ENCODE measurements at places on chromosomes 11 and 22.

GRCh38 chr11:45896422-45896984, 10.6 kb downstream of the FREY1 start:
- no peak for DNase-seq

DNA sequence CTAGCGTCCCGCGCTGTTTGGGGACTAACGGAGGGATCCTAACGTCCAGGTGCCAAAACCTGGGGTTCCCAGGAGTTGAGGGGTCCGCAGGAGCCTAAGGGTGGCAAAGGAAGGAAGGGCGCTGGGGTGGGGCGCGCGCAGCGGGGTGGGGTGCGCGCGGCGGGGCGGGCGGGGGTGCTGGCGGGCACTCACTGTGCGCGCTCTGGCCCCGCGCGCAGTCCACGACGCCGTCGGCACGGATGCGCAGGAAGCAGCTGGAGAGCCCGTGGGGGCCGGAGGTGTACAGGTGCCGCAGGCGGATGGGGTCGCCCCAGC, 412 bp downstream of the FGF19 start:
- no peak for DNase-seq

- DNase-seq = no peak
Observed at GRCh38 chr11:66335531-66336233, 552 bp downstream of the RIN1 start.

DNA sequence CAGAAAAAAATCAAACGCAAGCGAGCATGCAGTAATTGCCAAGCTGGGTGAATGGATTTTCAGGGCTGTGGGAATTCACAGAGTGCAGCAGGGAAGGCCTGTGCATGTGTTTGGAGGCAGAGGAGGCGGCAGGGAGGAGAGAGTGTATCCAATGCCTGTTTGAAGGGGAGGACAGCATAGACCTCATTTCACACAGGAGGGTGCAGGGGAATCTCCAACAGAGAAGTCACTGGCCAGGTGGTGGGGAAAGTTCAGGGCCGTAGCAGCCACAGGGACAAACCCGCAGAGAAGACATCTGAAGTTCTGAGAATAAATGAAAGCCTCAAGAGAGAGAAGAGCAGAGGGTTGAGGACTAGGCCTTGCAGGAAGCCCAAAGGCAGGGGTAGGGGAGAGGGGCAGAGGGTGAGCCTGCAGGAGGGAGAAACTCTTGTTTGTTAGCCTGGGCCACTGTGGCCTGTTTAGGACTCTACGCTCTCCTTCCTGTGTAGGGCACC, 19.2 kb upstream of the KDM2A start:
- DNase-seq = no peak

- peak; percentile 34 for DNase-seq
Observed at GRCh38 chr22:43385770-43386641, 25.8 kb upstream of the MPPED1 start.

GRCh38 chr22:22995166-22995565, 75.2 kb upstream of the GNAZ start:
- DNase-seq = no peak

- no peak for DNase-seq
Observed at GRCh38 chr11:17887779-17888178, 125.1 kb downstream of the SERGEF start.

GRCh38 chr11:72950685-72951084, 136.5 kb downstream of the ATG16L2 start:
- DNase-seq = no peak

GRCh38 chr11:940496-941135, 14.9 kb downstream of the AP2A2 start:
- no peak for DNase-seq

- no peak for DNase-seq
Observed at GRCh38 chr11:133269267-133269666, 263.0 kb downstream of the OPCML start.

GRCh38 chr11:44849424-44849823, 101.3 kb downstream of the TP53I11 start:
- DNase-seq = no peak

DNA sequence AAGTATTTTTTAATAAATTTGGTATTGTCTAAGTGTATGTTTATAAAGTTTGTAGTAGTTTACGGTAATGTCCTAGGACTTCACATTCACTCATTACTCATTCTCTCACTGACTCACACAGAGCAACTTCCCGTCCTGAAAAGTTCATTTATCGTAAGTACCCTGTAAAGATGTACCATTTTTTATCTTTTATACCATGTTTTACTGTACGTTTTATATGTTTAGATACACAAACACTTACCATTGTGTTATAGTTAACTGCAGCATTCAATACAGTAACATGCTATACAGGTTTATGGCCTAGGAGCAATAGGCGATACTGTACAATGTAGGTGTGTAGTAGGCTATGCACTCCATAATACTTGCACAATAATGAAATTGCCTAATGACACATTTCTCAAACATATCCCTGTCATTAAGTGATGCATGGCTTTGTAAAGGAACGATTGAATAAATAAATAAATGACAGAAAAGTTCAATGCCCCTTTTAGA, 12.5 kb upstream of the CARD18 start:
- DNase-seq = no peak
